ENCODE measurements at places on chromosomes 3 and 15. TPM values are rescaled to one million over a fixed set of nuclear protein-coding genes. Genes with fewer than 3 reads are reported as not detected.

The METTL6 gene
- 27.1 TPM for total RNA-seq

The MESP1 gene
- total RNA-seq: under 0.01 TPM

The CCDC13 gene
- total RNA-seq: 0.14 TPM

The SYNPR gene
- total RNA-seq: not detected

The CA12 gene
- total RNA-seq: 98.9 TPM

The DVL3 gene
- total RNA-seq: 63.3 TPM

The ZNF860 gene
- total RNA-seq: 0.59 TPM

The FEZF2 gene
- not detected for total RNA-seq

The SLC28A2 gene
- not detected for total RNA-seq

The IL17RE gene
- 0.23 TPM for total RNA-seq
